ENCODE measurements at places on chromosomes 7 and 10.
A peak's percentile ranks its signal among the peaks of the same experiment; 100 is the strongest.

- no peak for DNase-seq
- no peaks in the 10 kb centered on the region for H3K36me3 ChIP-seq
- no peaks in the 10 kb centered on the region for H3K4me1 ChIP-seq
- no peak overlapping the region for H3K4me3 ChIP-seq
- no peaks in the 10 kb centered on the region for H3K27me3 ChIP-seq
Observed at GRCh38 chr7:33495207-33495606, 365.8 kb downstream of the BBS9 start.

- H3K27me3 ChIP-seq = no peaks in the 10 kb centered on the region
- H3K4me1 ChIP-seq = peaks cover 41% of the 10 kb centered on the region
- DNase-seq = peak; percentile 77
Observed at GRCh38 chr10:119268871-119269506, 61.6 kb downstream of the GRK5 start.

DNA sequence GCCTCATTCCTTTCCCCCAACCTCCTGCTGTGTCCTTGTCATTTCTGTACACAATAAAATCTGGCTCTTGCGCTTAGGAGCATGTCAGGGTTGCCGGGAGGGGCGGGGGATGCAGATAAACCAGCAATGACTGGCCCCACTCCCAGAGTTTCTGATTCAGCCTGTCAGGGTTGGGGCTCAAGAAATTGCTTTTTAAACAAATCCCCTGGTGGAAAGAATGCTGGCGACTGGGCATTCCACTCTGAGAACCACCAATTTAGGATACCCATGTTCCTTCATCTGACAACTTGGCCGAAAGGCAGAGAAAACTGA, 376.4 kb downstream of the TCERG1L start:
- H3K27me3 ChIP-seq = no peaks in the 10 kb centered on the region
- DNase-seq = no peak
- H3K4me3 ChIP-seq = no peak overlapping the region
- no peaks in the 10 kb centered on the region for H3K4me1 ChIP-seq

DNA sequence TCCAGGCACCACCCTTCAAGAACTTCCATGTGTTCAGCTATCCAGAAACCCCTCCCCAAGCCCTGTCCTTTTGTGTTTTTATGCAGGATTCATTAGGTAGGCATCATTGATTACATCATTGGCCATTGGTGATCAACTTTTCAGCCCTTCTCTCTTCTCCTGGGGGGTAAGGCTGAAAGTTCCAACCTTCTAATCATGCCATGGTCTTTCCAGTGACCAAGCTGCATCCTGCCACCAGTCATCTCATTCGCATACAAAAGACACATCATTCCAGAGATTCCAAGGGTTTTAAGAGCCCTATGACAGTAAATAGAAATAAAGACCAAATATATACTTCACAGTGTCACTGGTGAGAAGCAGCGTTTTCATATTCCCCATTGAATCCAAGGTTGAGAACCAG, 48.2 kb downstream of the DNAJC12 start:
- no peaks in the 10 kb centered on the region for H3K36me3 ChIP-seq
- no peak for DNase-seq

- H3K4me1 ChIP-seq = no peaks in the 10 kb centered on the region
- H3K27ac ChIP-seq = no peak overlapping the region
- no peak for DNase-seq
- peaks cover 3% of the 10 kb centered on the region for H3K36me3 ChIP-seq
Observed at GRCh38 chr10:86373828-86374227, 7.2 kb upstream of the GRID1 start.

DNA sequence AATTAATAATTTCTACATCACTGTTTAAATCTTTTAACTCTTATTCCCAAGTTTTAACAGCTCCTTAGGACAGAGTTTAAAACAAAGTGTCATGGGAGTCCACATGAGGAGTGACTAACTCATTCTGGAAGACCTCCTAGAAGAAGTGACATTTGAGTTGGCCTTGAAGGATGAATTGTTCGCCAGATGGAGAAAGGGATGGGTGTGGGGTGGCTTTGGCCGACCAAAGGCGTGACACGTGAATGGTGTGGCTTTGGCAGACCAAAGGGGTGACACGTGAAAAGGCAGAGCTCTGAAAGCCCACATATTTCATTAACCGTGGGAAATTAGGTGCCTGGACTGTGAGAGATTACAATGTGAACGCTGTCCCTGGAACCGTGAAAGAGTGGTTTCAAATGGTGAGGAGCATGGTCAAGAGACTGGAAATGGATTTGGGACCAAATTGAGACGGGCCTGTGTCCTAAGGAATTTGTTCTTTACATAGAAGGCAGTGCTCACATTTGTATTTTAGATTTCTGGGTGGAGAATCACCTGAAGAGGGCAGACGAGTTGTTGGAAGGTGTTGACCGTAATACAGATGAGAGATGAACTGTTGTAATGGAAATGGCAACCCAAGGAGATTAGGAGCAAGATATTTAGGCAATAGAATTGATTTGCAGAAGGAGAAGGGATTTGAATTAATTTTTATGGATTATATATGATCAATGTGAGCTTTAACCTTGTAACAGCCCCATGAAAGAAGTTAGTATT, 228.1 kb downstream of the BICC1 start:
- no peaks in the 10 kb centered on the region for H3K36me3 ChIP-seq
- no peak for DNase-seq

DNA sequence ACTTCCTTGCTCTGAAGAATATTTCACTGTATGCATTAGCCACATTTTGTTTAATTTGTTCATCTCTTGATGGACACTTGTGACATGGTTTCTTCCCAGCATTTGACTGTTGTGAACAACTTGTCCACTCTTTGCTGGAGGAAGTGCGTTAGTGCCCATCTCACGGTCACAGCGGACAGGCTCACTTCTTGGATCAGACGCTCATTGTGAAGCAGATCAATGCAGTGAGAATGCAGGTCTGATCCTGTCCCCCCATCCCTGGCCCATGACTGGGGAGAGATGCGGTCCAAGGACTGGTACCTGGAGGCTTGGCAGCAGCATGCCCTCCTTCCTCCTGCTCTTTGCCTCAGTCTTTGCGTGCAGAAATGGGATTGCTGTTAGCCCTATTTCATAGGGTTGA, 41.5 kb downstream of the DOCK1 start:
- no peaks in the 10 kb centered on the region for H3K27me3 ChIP-seq
- no peak overlapping the region for H3K4me3 ChIP-seq
- H3K27ac ChIP-seq = no peak overlapping the region
- H3K36me3 ChIP-seq = no peaks in the 10 kb centered on the region

GRCh38 chr10:101824736-101825135, 6.5 kb upstream of the OGA start:
- H3K4me1 ChIP-seq = peaks cover 6% of the 10 kb centered on the region
- peaks cover 2% of the 10 kb centered on the region for H3K36me3 ChIP-seq
- H3K27me3 ChIP-seq = no peaks in the 10 kb centered on the region
- H3K27ac ChIP-seq = no peak overlapping the region
- no peak for DNase-seq
- H3K4me3 ChIP-seq = no peak overlapping the region

DNA sequence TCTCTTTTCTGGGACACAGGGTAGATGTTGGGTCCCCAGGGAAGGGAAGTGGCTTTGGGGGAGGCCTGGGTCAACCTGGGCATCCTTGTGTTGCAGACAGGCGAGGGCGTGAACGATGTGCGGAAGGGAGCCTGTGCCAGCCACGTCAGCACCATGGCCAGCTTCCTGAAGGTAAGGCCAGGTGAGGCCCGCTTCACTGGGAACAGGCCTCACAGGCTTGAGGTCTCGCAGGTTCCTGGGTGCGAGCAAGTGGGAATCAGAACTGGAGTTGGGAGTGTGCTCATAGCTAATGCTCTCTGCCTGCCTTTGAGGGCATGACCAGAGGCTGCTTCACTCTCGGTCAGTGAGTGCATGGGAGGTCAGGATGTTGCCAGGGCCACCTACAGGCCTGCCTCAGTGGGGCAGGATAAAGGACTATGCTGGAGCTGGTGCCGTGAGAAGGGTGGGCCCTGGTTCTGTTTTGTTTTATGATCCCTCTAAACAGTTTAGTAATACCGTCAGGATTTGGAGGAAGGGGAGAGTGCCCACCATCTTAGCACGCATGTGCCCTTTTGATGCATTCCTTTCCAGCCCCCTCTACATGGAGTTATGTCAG, 8.4 kb downstream of the DBNL start:
- peaks cover 68% of the 10 kb centered on the region for H3K36me3 ChIP-seq
- DNase-seq = no peak
- peaks cover 22% of the 10 kb centered on the region for H3K4me1 ChIP-seq
- H3K27ac ChIP-seq = no peak overlapping the region
- no peak overlapping the region for H3K4me3 ChIP-seq

DNA sequence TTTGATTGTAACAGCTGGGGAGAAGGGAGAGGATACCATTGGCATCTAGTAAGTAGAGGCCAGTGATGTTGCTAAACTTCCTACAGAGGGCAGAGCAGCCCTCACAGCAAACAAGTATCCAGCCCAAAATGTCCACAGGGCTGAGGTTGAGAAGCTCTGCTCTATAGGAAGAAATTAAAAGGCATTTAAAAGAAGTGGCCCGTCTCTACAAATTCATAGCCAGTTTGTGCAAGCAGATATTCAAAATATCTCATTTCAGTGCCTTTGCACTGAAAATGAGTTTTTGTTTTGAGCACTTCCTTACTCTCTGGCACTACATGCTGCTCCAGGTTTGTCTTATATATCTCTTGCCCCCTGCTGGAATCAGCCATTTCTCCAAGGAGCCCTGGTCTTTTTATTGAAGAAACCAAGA, 330.0 kb downstream of the BBS9 start:
- DNase-seq = no peak
- H3K4me3 ChIP-seq = no peak overlapping the region
- H3K27ac ChIP-seq = no peak overlapping the region
- H3K4me1 ChIP-seq = no peaks in the 10 kb centered on the region

DNA sequence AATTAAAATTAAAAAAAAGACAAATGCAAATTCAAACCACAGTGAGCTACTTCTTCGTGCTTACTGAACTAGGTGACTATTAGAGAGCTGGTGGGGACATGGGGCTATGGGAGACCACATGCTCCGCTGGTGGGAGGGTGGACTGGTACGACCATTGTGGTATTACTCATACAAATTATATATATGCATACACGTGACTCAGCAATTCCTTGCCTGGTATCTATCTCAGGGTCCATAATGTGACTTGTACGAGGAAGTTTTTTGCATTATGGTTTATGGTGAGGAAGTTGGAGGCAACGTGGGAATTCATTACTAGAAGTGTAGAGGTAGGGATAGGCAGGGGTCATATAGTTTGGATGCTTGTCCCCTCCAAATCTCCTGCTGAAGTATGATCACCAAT, 1112.7 kb downstream of the TYW1 start:
- no peak for DNase-seq
- H3K4me1 ChIP-seq = no peaks in the 10 kb centered on the region
- H3K27ac ChIP-seq = no peak overlapping the region
- H3K4me3 ChIP-seq = no peak overlapping the region
- peaks cover 3% of the 10 kb centered on the region for H3K36me3 ChIP-seq

DNA sequence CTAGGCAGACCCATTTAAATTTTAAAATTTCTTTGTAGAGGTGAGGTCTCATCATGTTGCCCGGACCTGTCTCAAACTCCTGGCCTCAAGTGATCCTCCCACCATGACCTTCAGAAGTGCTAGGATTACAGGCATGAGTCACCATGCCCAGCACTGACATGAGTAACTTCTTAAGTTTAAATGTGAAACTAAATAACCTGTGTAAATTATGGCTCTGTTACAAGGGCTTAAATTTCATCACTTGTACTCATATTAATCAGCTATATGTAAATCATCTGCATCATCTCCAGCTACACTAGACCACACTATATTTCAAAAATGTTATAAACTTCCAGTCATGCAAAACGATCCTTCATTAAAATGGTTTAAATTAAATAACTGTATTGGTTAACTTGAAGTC, 56.1 kb downstream of the ATAD1 start:
- DNase-seq = no peak
- H3K4me1 ChIP-seq = peaks cover 2% of the 10 kb centered on the region
- no peak overlapping the region for H3K27ac ChIP-seq
- no peaks in the 10 kb centered on the region for H3K27me3 ChIP-seq
- no peak overlapping the region for H3K4me3 ChIP-seq

- H3K27me3 ChIP-seq = no peaks in the 10 kb centered on the region
- H3K4me1 ChIP-seq = no peaks in the 10 kb centered on the region
- no peak for DNase-seq
- H3K4me3 ChIP-seq = no peak overlapping the region
Observed at GRCh38 chr10:36462194-36462593, 663.2 kb upstream of the ANKRD30A start.

GRCh38 chr10:130757821-130758489, 553.6 kb downstream of the TCERG1L start:
- H3K4me1 ChIP-seq = no peaks in the 10 kb centered on the region
- no peak overlapping the region for H3K27ac ChIP-seq
- DNase-seq = no peak
- no peaks in the 10 kb centered on the region for H3K36me3 ChIP-seq
- H3K27me3 ChIP-seq = no peaks in the 10 kb centered on the region
- H3K4me3 ChIP-seq = no peak overlapping the region

- peaks cover 15% of the 10 kb centered on the region for H3K27me3 ChIP-seq
- H3K36me3 ChIP-seq = no peaks in the 10 kb centered on the region
- H3K27ac ChIP-seq = no peak overlapping the region
- DNase-seq = no peak
- H3K4me3 ChIP-seq = no peak overlapping the region
- peaks cover 7% of the 10 kb centered on the region for H3K4me1 ChIP-seq
Observed at GRCh38 chr10:23358357-23358756, 13.8 kb upstream of the C10orf67 start.

DNA sequence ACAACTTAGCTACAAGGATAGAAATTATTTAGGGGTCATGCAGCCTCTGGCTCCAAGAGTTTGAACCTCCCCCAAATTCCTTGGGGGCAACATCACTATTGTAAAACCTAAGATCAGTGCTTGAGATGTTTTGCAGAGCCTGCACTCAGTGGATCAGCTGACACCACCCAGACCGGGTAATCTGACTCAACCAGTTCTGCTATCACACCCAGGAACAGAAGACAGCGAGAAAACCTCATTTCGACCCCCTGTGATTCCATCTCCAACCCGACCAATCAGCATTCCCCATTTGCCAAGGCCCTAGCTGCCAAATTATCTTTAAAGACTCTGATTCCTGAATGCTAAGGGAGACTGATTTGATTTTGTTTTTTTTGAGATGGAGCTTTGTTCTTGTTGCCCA, 5.2 kb downstream of the TACR2 start:
- no peak overlapping the region for H3K4me3 ChIP-seq
- H3K27me3 ChIP-seq = peaks cover 11% of the 10 kb centered on the region
- DNase-seq = no peak
- peaks cover 20% of the 10 kb centered on the region for H3K4me1 ChIP-seq
- no peak overlapping the region for H3K27ac ChIP-seq
- H3K36me3 ChIP-seq = peaks cover 13% of the 10 kb centered on the region

DNA sequence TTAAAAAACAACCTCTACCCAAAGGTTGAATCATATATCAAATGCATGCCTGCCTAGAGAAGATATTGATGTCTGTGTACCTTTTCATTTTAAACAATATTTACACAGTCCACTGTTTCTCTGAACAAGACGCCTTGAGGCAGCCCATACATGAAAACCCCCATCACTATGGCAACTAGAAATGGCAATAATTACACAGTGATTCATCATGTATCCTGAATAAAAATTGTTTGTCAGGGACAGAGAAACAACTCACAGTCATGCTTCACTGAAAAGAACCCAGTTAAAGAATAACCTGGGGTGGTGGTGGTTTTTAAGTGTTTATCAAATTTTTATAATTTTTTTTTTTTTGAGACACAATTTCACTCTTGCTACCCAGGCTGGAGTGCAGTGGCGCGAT, 19.7 kb downstream of the DNAJC12 start:
- H3K4me3 ChIP-seq = no peak overlapping the region
- no peaks in the 10 kb centered on the region for H3K27me3 ChIP-seq
- H3K27ac ChIP-seq = no peak overlapping the region
- no peaks in the 10 kb centered on the region for H3K36me3 ChIP-seq
- no peak for DNase-seq

All from effector memory CD8-positive, alpha-beta T cell (primary cell).